ENCODE measurements at places on chromosomes 12 and 14. TPM values are rescaled to one million over a fixed set of nuclear protein-coding genes. Genes with fewer than 3 reads are reported as not detected.

Gene RFX4
- total RNA-seq: not detected

Gene IFT81
- 33.1 TPM for total RNA-seq

Gene EXOC3L4
- 0.26 TPM for total RNA-seq

Gene ESPL1
- total RNA-seq: 0.26 TPM

Gene HAL
- total RNA-seq: 0.17 TPM

Gene SMCO2
- 0.26 TPM for total RNA-seq

Gene CLEC1B
- not detected for total RNA-seq

Gene NR1H4
- total RNA-seq: not detected

Gene SYCP3
- 0.26 TPM for total RNA-seq

Gene GPR137C
- total RNA-seq: 0.51 TPM

Gene EID3
- 18.0 TPM for total RNA-seq

Gene LRRC9
- total RNA-seq: not detected

Gene CSRP2
- total RNA-seq: 36.7 TPM

Gene ZNF641
- 8.1 TPM for total RNA-seq

Gene PLEKHG7
- not detected for total RNA-seq

Gene PNP
- 6.9 TPM for total RNA-seq

Gene PPP1R36
- 1.3 TPM for total RNA-seq

Gene MTERF2
- 6.2 TPM for total RNA-seq

Gene ASB8
- 13.1 TPM for total RNA-seq

Gene CAPZA3
- not detected for total RNA-seq

Gene CCDC197
- total RNA-seq: not detected

Gene RASSF9
- total RNA-seq: 0.77 TPM

Gene FZD10
- total RNA-seq: not detected

Gene KRT7
- 3.5 TPM for total RNA-seq

Gene HOXC12
- not detected for total RNA-seq

Gene PYGL
- total RNA-seq: 58.6 TPM

Gene OR4E2
- total RNA-seq: not detected

Gene HECTD1
- total RNA-seq: 534 TPM

Measured in fibroblast of lung (primary cell).